IPS DF 6.9 (cell line): ENCODE measurements at places on chromosomes 3 and 15.

DNA sequence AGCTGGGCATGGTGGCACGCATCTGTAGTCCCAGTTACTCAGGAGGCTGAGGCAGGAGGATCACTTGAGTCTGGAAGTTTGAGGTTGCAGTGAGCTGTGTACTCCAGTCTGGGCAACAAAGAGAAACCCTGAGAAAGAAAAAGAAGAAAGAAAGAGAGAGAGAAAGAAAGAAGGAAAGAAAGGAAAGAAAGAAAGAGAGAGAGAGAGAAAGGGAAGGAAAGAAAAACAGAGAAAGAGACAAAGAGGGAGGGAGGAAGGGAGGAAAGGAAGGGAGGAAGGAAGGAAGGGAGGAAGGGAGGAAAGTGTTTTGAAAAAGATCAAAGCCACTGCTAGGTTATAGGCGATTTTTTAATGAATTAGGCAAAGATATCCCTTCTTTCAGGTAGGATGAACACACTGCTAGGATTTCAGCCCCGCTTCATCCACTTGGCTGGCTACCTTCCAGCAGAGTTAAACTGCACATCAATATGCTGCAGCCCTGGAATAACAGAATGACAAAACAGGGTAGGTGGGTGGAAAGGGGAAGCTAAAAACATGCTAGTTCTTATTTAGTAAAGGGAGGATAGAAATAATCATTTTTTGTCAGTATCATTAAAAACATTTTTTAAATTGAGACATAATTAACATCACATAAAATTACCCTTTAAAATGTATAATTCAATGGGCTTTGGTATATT, 12.8 kb upstream of the PPARG start:
- no peak for DNase-seq

- DNase-seq, result no peak
Measured at GRCh38 chr3:184578822-184579221, 17.2 kb downstream of the EPHB3 start.

GRCh38 chr3:179026636-179027035, 45.0 kb downstream of the ZMAT3 start:
- DNase-seq, result no peak

- no peak for DNase-seq
Measured at GRCh38 chr3:35648347-35648746, 9.0 kb downstream of the ARPP21 start.

DNA sequence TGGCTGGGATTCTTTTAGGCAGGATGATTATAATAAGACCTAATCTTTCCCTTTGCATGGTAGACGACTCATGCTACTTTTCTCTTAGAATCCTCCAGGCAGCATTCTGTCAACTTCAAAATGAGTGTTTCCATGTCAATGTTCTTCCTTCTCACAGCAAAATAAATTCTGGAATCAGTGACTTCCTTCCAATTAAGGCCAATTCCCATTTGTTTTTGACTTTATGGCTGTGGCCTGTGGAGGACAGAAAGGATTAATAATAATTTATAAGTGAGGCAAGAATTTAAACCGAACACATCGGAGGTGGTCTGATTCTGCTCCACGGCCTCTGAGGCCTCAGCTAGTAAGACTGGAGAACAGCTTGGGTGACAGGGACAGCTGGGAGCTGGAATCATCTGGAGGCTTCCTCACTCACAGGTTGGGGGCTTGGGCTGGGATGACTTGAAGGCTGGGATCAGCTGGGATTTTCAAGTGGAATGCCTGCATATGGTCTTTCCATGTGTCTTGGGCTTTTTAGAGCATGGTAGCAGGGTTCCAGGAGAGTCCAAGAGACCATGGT, 241.8 kb upstream of the MCTP2 start:
- DNase-seq, result no peak

DNA sequence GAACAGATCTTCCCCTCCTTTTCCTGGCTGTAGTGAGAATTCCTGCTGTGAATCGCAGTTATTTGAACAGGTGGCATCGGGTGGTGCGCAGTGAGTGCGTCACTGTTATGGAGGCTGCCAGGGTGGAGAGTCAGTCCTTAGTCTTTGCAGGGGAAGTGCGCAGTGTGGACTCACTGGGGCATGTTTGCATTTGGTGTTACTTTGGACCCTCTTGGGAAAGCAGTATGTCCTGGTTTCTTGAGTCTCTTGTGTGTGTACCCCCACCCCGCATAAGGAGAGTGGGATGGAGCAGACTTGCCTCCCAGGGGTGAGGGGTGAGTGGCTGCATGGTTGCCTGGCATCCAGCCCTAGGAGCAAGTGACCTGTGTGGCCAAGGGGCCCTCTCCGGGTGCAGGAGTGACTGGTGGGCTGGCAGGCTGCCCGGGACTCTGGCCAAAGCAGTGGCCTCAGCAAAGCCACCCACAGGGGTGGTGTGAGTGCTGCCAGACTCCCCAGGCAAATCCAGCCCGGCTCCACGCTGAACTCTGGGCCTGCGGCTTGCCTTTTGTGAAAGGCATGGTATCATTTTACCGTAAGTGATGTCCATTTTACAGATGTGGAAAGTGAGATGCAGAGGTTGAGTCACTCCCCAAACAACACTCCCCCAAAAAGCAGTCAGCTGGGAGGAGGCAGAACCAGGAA, 46.4 kb downstream of the DNASE1L3 start:
- DNase-seq, result no peak

DNA sequence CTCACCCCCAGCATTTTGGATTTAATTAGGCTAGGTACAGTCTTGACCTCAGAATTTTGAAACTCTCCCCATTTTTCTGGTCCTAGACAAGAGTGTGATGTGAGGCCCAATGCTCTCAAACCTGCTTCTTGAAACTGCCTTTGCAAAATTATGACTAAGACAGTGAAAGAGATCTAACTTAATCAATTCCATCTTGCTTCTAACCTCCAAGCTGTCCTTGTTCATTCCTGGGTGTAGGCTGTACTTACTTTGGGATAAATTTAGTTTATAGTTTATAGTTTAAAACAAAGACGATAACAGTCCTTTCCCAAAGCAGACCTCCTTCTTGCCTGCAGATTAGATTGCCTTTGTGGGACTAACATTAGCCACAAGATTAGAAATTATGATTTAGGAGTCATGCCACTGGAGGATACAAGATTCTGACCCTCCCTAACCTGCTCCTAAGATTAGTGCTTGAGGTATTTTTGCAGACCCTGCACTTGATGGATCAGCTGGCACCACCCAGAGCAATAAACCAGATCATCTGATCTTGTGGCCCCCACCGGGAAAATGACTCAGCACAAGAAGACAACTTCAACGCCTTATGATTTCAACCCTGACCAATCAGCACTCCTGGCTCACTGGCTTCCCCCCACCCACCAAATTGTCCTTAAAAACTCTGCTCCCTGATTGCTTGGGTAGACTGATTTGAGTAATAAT, 59.6 kb downstream of the CD200R1L start:
- no peak for DNase-seq

- DNase-seq, result no peak
Measured at GRCh38 chr3:182005219-182005618, 293.5 kb downstream of the SOX2 start.

DNA sequence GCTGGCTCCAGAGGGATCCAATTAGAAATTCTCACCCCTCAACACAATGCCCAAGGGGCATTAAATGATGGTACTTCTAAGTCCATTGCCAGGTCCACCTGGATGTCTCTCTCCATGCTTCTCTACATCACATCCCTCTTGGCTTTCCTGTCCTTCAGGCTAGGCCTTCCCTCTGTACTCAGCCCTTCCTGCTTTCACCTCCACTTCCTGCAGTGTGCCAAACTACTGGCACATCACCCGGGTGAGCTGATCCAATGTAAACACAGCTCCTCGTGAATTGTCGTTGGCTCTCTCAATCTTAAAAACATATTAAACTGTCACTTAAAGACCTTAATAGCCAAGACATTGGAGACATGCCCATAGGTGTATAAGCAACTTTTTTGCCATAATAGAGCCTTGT, 4.0 kb downstream of the LMCD1 start:
- no peak for DNase-seq

GRCh38 chr3:194439881-194440550, 41.0 kb upstream of the GP5 start:
- no peak for DNase-seq

GRCh38 chr3:4418156-4418555, 48.9 kb downstream of the SUMF1 start:
- DNase-seq, result no peak

- DNase-seq, result no peak
Measured at GRCh38 chr15:93932164-93932776, 299.1 kb upstream of the MCTP2 start.

- DNase-seq, result no peak
Measured at GRCh38 chr15:90165659-90166489, 35.3 kb upstream of the SEMA4B start.
